ENCODE measurements at places on chromosomes 7 and 10. TPM values are rescaled to one million over a fixed set of nuclear protein-coding genes. Genes with fewer than 3 reads are reported as not detected.
A peak's percentile ranks its signal among the peaks of the same experiment; 100 is the strongest.

The SPAM1 gene
- not detected for total RNA-seq

- no peak for DNase-seq
These were observed 116.9 kb downstream of the SVOPL start for GRCh38 chr7:138584283-138584682.

- DNase-seq, result no peak
These were observed 87.4 kb downstream of the FOXL3 start for GRCh38 chr7:377080-378040.

GRCh38 chr10:8060010-8060703 lies 5.7 kb downstream of the GATA3 start:
- DNase-seq, result no peak

The UCN3 gene
- total RNA-seq, result 1.3 TPM

The GRM8 gene
- 4.2 TPM for total RNA-seq

- DNase-seq, result no peak
These were observed 294.5 kb upstream of the NFE2L3 start for GRCh38 chr7:25857376-25858067.

The FAM25C gene
- total RNA-seq, result not detected

The ATP5MK gene
- 264 TPM for total RNA-seq

DNA sequence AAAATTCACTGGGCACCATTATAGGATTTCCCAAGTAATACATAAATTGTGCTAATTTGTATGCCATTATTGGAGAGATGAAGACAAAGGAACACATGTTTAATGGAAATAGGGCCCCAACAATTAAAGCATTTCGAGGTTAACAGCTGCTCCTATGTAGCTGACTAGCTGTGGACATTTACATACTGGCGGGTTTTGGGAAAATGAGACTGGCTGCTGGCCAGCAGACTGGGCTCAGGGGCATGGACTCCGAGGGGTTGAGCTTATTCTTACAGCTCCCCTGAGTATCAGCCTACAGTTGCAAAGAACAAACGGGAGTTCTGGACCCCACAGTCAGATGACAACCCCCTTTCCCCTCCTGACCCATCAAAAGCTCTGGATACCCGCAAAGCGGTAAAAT lies 91.9 kb upstream of the MYO3A start:
- no peak for DNase-seq

DNA sequence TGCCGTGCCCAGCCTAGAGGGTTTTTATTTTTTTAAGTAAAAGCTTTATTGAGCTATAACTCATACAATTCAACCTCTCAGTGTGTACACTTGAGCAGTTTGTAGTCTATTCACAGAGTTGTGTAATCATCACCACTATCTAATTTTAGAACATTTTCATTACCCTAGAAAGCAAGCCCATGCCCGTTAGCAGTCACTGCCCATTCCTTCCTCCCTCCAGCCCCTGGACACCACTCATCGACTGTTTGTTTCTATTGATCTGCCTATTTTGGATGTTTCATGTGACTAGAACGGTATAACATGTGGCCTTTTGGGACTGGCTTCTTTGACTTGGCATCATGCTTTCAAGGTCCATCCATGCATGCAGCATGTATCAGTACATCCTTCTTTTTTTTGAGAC lies 25.7 kb upstream of the SEC61A2 start:
- DNase-seq, result no peak

DNA sequence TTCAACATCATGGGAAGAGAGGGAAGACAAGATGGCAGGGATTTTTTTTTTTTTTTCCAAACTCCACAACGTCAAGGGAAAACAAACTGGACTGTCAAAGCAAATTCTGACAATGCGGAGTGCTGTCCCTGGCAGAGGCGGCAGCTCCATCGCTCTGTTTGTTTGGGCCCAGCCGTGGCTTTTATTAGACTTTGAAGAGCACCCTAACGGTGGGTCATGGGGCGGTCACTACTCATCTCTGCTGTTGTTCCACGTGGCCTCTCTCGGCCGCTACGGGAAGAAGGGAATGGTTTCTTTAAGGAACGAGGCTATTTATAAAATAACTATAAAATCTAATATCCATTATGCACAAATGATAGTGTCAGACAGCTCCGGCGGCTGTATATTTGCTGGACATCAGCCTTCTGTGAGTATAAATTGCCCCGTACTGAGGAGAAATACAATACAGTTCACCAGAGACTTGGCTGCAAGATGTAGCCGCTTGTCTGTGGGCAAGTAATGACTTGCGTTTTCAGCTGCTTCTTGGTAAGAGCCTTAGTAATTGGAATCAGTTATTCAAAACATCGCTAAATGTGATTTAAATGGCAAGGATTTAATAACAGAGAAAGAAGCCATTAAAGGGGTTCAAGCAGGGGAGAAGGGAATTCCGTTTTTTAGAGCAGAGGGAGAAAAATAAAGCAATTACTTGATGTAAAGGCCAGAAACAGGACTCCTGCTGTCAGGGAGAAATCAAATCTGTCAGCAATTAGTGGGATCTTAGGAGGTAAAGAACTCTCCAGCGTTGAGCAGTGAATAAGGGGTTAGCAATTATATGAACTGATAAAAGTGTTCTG lies 61.7 kb upstream of the RAB11FIP2 start:
- no peak for DNase-seq

DNA sequence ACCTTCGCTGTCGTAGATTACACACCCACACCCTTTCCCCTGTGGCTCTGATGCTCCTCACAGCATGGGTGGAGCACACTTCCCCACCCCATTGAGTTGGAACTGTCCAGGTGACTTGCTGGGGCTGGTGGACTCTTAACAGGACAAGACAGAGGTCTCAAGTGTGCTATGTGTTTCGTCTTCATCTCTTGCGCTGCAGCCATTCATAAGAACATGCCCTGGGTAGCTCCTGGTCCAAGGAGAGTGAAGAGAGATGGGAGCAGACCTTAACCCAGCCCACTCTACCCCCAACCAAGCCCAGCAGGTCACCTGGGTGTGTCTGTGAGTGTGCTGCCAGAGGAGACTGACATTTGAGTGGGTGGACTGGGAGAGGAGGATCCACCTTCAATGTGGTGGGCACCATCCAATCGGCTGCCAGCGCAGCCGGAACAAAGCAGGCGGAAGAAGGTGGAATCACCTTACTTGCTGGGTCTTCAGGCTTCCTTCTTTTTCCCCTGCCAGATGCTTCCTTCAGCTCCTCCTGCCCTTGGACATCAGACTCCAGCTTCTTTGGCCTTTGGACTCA lies 112.4 kb downstream of the HTR5A start:
- DNase-seq, result no peak

DNA sequence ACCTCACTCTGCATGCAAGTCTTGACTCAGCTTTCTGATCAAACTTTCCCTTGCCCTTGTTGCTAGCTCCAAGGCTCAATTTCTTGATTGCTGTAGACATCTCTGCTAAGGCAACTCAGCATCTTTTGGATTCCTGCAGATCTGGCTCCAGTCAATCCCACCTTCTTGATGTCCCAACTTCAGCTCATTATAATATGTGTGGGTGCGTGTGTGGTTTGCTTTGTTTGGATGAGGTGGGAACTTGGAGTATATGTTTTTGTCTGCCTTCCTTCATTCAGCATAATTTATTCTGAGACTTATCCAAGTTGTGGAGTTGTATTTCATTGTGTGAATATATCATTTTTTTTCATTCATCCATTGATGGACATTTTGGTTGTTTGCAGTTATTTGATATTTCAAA lies 364.8 kb upstream of the IGFBP3 start:
- DNase-seq, result no peak

The C7orf33 gene
- total RNA-seq, result not detected

DNA sequence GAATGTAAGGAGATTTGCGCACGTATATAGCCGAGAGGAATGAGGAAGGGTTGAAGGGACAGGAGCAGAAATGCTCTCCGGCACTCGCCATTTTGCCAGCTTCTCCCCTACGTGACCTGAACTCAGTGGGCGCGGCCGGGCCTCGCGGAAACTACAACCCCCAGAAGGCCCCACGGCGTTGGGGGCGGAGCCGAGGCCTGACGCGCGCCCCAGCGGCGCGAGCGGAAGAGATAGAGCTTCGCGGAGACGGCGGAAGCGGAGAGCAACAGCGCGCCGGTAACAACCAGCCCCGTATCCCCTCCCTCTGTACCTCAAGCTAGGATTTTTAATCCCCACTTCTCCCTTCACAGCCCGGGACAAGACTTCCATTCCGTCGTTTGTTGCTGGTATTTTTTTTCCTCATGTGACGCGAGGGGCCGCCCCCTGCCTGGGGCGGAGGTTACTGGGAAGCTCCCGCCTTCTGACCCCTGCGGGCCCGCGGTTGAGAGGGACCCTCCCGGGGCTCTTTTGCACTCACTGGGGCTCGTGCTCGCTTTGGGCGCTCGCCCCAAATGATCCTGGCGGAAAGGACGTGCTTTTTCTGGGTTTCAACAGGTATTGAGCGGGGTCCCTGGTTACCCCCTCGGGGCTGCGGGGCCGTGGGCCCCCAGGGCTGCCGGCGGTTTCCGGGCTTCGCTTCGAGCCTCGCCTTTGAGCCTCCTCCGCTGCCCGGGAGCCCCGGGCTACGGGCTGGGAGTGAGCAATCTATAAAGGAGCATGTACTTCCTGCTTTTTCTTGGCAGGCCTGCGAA lies at the start of gene R3HCC1L:
R3HCC1L (plus strand) TSS at position 227 of the 791 bp plus-strand sequence. CDS start 73,458 bp downstream, outside the sequence.
- DNase-seq, result peak; percentile 80

DNA sequence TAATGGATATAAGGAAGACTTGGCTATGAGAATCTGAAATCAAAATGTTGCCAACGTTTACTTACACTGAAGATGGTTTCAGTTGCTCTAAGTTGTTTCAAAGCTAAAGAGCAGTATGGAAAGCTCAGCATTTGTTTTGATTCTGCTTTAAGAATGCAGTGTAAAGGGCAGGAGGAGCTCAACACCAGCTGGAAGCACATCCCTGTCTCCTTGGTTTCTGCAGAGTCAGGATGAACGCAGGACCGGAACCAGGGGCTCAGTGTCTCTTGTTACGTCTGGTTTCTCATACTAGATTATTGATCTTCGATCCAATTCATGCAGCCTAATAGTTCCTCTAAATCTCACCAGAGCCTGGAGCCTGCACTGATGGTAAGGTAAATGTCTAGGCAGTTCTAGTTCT lies 24.1 kb downstream of the ZRANB1 start:
- DNase-seq, result no peak

The FRMPD2 gene
- 1.2 TPM for total RNA-seq

GRCh38 chr10:70096705-70097420 lies 35.8 kb downstream of the AIFM2 start:
- DNase-seq, result no peak

DNA sequence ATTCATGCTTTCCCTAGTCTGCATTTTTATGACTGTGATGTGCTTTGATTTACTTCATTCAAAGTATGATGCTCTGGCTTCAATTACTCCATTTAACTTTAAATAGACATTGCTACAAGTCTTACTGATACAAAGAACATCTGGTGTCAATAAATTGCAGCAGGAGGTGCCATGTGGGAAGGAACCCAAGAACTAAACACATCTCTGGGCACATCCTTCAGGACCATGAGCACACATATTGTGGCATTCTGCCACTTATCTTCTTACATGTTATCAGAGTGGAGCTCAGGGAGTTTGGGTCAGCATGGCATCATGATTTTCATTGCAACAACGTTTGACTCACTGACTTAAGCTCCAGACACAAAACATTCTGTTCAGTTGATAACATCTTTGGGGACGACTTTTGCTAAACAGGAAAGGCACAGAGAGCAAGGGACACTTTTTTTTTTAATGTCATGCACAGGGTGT lies 227.0 kb downstream of the DKK1 start:
- no peak for DNase-seq

- DNase-seq, result no peak
These were observed 752 bp upstream of the CAMK2G start for GRCh38 chr10:73875139-73875475.

DNA sequence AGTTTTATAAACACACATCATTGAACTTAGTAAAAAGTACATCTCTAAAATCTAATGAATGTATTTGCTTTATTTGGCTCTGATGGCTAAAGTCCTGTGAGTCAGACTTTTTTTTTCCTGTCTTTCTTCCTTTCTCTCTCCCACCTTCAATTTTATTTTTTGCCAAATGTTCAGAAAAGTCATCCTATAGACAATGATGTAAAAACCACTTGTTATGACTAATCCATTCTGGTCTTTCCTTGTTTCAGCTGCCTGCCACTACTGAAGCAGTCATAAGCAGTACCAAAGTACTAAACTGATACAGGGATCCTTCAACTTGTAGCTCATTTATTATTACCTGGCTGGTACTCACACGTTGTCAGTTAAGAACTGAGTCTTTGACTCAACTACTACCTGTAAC lies 23.9 kb downstream of the HECTD2 start:
- DNase-seq, result no peak

DNA sequence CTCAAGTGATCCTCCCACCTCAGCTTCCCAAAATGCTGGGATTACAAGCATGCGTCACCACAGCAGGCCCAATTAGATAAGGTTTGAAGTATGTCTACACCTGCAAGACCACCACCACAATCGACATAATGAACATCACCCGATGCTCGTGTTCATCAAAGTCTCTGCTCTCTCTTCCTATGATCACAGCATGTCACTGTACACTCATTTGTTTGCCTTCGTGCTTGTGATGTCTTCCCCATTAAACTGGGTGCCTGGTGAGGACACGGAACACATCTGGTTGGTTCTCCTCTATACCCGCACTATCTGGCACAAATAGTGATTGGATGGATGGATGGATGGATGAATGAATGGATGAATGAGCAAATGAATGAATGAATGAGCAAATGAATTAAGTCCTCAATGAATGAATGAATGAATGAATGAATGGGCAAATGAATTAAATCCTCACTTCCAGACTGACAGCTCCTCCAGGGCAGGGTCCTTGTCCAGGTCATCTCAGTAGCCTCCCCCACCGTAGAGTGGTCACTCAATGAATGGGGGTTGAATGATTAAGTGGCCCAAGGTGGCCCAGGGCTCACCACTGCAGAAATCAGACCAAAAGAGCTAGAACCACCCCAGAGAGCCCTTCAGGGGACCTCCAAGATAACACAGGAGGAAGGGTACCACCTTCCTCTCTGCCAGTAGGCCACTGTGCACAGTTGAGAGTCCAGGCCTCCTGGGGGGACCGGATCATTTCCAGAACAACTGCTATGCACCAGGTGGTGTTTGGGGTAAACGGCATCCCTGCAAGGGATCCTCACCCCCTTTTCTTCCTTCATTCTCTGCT lies 101.9 kb upstream of the TNRC18 start:
- DNase-seq, result no peak

DNA sequence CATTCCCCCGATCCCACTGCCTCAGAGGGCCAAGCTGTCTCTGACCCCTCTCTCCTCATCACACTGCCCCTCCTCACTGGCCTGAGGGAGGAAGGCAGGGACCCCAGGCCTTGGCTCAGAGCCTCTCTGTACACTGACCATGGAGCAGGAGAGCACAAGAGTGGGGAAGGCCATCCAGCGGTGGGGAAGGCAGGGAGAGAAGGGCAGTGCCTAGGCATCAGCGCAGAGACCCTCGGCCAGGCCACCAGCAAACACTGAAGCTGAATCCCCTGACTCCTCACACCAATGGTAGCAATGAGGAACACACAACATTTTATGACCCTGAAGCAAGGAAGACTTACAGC lies 14.8 kb downstream of the OGDHL start:
- DNase-seq, result no peak

DNA sequence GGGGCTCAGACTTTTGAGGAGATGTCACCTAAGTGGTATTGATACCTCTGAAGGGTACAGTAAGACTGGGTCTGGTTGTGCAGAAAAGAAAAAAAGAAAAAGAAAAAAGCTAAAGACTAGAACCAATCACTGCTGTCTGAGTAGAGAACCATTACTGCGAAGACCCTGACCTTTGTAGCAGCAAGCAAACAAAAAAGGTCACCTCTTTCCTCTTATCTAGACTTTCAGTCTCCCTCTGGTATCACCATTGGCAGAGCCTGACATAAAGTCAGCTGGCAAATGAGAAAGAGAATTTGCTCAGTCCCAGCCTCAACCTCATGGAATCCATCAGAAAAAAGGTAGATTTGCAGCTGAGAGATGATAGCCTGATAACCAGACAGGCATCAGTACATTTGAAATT lies 2.6 kb upstream of the DNTT start:
- no peak for DNase-seq

GRCh38 chr10:103736763-103737162 lies 118.6 kb downstream of the SH3PXD2A start:
- DNase-seq, result no peak

The ACTL6B gene
- 4.2 TPM for total RNA-seq
